ENCODE measurements at places on chromosomes 7 and 10.

GRCh38 chr7:137574812-137575211 lies 231.3 kb upstream of the PTN start:
- no peak for DNase-seq

- DNase-seq = peak; percentile 15
Measured at GRCh38 chr7:12456506-12456905, 52.8 kb upstream of the VWDE start.

GRCh38 chr10:29895456-29895855 lies 163.9 kb downstream of the JCAD start:
- peak; percentile 97 for DNase-seq

DNA sequence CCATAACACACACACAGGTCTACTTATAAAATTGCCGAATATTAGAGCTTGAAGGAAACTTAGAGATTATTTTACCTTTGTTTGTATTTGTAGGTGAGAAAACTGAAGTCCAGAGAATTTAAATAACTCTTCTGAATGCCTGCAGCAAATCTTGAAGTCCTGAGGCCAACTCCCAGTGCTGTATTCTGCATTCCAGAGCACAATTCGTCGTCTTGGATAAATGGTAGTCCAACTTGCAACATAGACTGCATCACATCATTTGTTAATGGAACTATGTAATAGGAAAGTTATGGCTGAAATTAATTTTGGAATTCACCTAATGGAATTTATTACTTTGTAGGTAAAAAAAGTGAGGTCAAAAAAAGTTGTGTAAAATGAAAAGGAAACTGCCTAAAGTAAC lies 37.3 kb upstream of the SEMA3D start:
- DNase-seq = peak; percentile 25

DNA sequence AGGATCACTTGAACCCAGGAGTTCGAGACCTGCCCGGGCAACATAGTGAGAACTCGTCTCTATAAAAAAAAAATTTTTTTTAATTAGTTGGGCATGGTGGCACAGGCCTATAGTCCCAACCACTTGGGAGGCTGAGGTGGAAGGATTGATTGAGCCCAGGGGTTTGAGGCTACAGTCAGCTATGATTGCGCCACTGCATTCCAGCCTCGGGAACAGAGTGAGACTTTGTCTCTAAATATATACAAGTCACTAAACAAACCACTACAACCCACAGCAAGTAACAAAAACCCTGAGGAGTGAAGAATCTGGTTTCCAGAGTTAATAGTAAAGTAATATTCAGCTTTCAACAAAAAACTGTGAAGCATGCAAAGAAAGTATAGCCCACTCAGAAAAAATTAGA lies 32.7 kb upstream of the HHEX start:
- peak; percentile 28 for DNase-seq

DNA sequence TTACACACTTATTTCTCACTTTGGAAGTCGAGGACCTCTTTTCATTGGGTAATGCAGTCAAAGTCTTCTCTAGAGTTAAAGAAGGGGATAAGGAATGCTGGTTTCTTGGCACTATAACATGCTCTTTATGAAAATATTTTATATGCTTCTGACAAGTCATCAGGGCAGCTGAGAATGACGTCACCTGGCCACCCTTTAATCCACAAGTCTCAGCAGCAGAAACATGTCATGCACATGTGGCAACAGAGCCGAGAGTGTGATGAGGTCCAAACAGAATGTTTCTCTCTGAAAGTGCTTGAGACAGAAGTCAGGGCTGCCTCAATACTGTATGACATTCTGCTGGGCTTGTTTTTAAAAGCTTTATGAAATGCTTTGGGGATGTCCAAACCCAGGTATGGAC lies 63.5 kb upstream of the C10orf90 start:
- peak; percentile 16 for DNase-seq

DNA sequence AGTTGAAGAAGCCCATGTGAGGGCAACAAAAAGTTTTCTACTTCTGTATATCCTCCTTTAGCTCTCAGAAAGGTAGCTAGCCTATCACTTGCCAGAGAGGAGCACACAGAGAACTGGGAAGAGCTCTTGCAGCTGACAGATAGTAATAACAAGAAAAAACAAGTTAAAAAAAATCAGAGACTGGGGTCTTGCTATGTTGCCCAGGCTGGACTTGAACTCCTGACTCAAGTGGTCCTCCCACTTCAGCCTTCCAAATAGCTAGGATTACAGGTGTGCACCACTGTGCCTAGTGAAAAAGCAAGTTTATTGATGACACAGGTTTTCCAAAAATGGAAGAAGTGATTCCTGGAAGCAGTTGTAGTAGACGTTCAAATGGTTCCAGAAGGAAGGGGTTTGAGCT lies 93.6 kb downstream of the CLEC2L start:
- DNase-seq = no peak

GRCh38 chr7:150962553-150963399 lies 15.3 kb downstream of the KCNH2 start:
- peak; percentile 58 for DNase-seq

DNA sequence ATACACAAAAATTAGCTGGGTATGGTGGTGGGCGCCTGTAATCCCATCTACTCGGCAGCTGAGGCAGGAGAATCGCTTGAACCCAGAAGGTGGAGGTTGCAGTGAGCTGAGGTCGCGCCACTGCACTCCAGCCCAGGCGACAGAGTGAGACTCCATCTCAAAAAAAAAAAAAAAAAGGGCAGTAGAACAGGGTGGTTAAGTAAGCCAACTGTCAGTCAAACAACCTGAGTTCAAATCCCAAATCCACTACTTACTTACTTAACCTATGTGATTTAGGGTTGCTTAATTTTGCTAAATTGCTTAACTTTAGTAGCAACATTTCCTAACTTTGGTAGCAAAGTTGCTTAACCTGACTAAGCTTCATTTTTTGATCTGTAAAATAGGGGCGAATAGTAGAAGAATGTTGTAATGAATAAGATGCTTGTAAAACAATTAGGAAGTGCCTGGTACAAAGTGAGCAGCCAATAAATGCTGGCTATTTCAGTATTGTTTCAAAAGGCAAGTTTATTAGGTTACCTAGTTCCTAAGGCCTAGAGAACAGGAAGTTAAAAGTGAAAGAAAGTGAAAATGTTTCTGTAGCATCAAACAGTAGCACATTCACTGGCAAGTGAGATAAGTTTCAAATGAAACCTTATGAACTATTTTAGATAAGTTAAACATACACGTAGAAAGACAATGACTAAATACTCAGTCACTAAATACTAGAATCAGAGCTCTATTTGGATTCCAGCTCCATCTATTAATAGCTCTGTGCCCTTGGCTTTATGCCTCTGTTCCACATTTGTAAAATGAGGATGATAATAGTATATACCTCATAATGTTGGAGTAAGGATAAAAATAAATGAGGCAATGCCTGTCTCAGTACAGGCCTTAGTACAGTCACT lies 64.3 kb downstream of the HOXA1 start:
- DNase-seq = peak; percentile 26

GRCh38 chr10:92156874-92157773 lies 133.8 kb downstream of the CPEB3 start:
- peak; percentile 3 for DNase-seq

DNA sequence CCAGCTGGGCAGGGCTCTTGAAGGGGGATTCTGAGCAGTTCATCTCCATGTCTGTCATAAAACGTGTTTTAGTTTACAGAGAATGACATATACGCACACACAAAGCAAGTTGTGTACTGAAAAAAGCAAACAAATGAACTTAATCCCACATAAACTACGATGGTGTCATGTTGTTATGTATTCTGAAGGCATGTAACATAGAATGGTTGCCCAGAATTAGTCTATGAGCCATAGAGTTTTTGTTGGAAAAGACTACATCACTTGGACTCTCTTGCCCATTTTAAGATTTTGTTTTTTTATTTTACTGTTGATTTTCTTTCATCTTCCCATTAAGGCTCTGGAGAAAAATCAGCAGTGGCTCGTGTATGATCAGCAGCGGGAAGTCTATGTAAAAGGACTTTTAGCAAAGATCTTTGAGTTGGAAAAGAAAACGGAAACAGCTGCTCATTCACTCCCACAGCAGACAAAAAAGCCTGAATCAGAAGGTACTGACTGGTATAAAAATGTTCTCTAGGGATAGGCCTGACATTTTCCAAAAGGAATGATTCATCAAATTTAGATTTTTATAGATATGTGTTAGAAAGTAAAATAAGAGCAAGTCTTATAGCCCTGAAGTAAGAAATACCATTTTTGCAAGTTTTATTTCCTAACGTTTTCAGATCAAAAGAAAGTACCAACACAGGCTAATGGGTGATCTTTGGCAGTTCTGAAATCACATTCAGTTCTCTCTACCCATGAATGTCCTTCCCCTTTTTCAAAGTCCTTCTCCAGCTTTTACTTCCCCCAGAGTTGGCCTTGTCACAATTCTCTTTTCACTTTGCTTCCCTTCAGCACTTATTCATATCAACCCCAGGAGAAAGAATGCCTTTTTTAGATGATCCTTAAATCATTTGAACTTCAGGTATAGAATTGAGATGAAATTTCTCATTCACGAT lies 18.9 kb downstream of the CEP55 start:
- no peak for DNase-seq

- DNase-seq = no peak
Measured at GRCh38 chr10:110754375-110755105, 110.4 kb downstream of the RBM20 start.

GRCh38 chr7:29285444-29285793 lies 90.8 kb downstream of the CHN2 start:
- DNase-seq = peak; percentile 96

- no peak for DNase-seq
Measured at GRCh38 chr10:85666102-85666501, 700.5 kb downstream of the GRID1 start.

- DNase-seq = no peak
Measured at GRCh38 chr10:72045586-72045985, 42.8 kb downstream of the SPOCK2 start.

DNA sequence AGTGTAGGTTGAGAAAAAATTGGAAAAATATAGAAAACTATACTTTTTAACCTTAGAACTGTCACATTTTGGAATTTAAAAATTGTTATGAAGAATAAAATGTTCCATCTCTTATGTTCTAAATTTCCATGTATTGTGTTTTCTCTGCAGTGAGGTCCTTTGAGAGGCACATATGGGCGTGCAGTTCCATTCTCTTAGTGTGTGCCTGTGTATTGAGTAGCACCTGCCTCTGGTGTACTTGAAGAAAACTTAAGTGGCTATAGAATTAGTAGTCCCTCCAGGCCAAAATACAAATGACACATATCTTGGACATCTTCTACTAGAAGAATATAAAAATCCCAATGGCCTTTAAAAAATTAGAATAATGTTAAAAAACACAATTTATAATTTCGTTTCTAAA lies 149.2 kb downstream of the BICC1 start:
- no peak for DNase-seq

DNA sequence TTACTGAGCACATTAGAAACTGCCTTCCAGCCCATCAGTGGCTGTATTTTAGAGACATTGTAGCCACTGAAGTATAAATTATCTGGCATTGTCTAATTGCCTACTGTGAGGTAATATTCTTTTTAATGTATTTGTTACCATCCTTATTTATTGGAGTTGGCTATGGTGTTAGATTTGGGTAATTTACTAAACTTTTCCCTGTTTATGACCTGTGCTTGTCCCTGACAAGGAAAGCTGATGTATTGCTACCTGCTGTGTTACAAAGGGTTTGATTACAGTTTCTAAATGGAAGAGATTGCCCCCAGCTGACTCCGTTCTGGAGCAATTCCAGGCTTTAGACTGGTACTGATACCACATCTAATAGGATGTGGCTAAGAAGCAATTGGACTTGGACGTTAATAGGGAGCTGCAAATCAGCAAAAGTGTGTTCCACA lies 12.3 kb upstream of the ASCC1 start:
- no peak for DNase-seq

GRCh38 chr10:124162136-124162535 lies 68.7 kb upstream of the CHST15 start:
- DNase-seq = no peak

GRCh38 chr10:128326251-128326650 lies 200.0 kb upstream of the MKI67 start:
- no peak for DNase-seq

GRCh38 chr10:16231734-16232435 lies 204.9 kb upstream of the PTER start:
- DNase-seq = no peak

DNA sequence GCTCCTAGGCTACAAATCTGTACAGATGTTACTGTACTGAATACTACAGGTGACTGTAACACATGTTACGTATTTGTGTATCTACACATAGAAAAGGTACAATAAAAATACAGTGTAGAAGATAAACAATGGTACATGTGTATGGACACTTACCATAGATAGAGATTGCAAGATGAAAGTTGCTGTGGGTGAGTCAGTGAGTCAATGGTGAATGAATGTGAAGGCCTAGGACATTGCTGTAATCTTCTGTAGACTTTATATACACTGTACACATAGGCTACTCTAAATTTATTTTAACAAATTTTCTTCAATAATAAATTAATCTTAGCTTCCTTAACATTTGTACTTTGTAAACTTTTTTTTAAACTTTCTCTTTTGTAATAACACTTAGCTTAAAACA lies 205.6 kb downstream of the RNLS start:
- DNase-seq = no peak

DNA sequence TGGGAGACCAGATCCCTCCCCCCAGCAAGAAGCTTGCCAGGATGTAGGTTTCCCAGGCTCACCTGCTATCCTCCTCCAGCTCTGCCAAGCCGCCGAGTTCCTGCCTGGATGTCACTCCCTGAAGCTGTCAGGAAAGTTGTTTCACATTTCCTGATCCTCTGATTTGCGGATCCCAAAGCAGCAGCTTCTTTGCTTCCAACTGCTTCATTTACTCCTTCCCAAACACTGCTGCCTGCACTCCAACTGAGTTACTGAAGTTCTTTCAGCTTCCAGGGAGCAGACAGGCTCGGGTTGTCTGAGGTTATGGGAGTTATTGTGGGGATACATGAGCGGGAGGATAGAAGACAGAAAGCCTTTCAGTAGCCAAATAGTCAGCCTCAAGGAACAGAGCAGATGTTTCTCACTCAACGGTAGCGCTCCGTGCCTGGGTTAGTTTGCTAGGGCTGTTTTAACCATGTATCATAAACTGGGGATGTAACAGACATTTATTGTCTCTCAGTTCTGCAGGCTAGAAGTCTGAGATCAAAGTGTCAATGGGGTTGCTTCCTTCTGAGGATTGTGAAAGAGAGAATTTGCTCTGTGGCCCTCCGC lies 516.0 kb downstream of the REEP3 start:
- no peak for DNase-seq

DNA sequence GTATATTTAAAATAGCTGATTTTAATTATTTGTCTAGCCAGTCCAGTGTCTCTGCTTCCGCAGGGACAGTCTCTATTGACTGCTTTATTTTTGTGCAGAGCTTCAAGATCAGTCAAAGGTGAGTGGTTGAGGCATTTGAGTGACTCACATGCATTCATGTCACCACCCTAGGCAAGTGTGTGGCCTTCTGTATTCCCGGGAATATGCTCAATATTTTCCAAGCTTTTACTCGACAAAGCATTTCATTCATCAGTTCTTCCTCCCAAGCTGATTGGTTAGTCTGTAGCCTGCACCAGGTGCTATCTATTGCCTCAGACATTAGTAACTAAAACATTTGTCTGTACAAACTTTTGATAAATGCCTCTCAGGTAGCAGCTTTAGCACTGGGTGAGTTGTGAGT lies 471.5 kb upstream of the NRG3 start:
- no peak for DNase-seq
